Hematopoietic multipotent progenitor cell treated with erythropoietin and hydrocortisone succinate and interleukin-3 and kit ligand, for 4 days (in vitro differentiated cells): ENCODE measurements at places on chromosomes 16 and 17.

- peak; percentile 67 for DNase-seq
Measured at GRCh38 chr16:78942625-78943245, 657.8 kb downstream of the MAF start.

DNA sequence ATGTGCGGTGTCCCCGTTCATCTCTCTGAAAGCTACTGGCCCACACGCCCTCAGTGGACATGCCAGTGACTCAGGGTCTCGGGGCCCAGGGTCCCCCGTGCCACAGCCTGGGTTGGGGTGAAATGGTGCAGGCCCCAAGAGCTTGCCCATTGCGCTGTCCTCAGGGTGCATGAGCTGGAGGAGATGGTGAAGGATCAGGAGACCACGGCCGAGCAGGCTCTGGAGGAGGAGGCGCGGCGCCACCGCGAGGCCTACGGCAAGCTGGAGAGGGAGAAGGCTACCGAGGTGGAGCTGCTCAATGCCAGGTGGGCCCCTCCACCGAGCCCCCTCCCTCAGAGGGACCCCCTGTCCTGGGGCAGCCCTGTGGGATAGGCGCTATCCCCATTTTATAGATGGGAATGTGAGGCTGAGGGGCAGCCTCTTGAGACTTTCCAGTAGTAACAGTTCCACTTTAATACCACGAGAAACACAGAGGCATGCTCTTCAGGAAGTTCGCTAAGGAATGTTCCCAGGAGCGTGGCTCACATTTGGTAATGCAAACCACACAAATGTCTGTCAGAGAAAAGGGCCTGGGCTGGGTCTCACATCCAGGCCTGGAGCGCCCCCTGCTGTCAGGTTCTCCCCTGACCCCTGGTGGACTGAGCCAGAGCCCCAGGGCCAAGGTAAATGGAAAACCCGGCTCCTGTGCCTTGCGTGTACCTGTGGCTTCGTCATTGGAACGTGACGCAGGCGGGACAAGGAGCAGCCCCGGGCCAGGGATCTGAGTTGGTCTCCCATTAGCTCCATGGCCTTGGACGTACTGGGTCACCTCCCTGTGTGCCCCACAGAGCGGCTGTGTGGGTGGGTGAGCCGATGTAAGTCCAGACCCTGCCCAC is 133.7 kb downstream of the RAB11FIP4 start:
- DNase-seq = peak; percentile 89

DNA sequence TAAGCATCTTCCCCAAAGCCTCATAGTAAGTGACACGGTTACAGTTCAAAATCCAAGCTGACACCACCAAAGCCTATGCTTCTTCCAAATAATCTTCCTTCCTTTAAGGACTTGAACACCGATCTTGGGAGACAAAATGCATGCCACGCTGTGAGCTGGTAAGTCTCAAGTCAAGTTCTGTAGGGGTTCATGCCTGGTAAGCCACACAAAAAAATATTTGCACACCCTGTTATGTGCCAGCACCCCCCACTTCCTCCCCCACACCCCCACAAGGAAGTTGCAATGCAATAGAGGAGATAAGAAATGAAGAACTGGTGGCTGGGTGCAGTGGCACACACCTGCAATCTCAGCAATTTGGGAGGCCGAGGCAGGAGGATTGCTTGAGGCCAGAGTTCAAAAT is 5.6 kb downstream of the NOG start:
- peak; percentile 25 for DNase-seq

DNA sequence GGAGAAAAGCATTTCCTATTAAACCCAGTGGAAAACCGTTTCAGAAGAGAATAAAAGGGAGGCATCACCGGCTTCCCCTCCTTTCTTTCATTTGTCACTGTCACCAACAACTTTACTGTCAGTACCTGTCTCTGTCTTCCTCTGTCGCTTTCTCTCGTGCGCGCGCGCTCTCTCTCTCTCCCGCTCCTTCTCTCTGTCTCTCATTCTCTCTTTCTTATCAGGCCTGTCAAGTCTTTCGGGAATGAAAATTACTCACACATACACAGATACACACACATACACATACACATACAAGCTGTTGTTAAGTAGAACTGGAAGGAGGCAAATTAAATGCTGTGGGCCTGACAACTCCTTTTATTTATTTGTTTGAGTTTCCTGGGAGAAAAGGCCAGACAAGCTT is 17.6 kb downstream of the MYOCD start:
- DNase-seq = no peak

DNA sequence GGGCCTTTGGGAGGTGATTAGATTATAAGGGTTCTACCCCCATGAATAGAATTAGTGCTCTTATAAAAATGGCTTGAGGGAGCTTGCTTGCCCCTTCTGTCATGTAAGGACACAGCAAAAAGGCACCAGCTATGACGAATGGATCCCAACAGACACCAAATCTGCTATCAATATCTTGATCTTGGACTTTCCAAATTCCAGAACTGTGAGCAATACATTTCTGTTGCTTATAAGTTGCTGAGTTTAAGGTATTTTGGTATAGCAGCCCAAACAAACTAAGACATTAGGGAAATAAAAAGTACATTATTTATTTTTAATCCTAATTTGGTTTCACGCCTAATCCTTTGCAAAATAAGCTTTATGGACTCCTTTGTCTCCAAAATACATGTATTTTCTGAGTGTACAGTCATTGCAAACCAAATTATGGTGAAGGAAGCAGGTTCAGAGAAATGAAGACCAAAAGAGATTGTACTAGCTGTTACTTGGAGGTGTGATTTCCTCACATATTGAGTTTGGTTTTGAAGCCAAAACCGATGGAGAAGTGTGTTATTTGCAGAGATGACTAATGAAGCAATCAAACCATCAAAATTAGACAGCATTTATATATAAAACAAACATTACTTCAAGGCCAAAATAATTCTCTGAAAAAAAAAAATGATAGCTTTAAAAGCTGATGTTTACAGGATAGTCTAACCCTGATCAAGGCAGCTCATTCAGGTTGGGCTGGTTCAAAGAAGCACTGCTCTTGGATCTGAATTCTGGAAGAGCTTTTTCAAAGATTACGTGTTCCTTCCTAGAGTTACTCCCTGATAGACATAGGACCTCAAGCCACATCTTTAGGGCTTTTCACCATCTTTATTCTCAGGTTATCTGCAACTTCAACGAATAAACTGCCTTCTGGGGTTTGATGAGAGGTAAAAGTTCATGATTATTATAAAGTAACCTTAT is 71.6 kb downstream of the MYO1D start:
- no peak for DNase-seq

DNA sequence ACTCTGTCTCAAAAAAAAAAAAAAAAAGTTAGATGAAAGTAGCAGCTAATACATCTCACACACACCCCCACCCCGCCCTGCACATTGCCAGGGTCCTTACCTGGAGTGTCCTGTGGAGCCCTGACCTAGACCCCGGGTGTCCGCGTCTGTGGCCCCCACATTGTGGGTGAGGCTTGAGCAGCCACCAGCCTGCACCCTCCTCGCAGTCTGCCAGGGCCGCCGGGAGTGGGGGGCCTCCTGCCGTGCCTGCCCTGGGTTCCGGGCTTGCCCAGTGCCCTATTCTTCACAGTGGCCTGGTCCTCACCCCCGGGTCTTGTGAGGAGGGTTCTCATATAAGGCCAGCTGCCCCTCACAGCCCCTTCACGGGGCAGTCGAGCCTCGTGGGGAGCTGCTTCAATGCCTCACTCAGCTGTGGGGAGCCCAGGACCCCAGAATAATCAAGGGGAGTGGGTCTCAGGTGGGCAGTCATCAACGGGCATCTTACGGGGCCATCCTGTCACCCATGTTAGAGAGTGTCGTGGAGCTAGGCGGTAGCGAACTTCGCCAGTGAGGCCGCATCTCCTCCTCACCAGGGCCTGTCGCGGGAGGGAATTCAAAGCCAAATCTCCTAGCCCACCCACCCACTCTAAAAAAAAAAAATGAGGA is 85.9 kb upstream of the CHMP6 start:
- no peak for DNase-seq

DNA sequence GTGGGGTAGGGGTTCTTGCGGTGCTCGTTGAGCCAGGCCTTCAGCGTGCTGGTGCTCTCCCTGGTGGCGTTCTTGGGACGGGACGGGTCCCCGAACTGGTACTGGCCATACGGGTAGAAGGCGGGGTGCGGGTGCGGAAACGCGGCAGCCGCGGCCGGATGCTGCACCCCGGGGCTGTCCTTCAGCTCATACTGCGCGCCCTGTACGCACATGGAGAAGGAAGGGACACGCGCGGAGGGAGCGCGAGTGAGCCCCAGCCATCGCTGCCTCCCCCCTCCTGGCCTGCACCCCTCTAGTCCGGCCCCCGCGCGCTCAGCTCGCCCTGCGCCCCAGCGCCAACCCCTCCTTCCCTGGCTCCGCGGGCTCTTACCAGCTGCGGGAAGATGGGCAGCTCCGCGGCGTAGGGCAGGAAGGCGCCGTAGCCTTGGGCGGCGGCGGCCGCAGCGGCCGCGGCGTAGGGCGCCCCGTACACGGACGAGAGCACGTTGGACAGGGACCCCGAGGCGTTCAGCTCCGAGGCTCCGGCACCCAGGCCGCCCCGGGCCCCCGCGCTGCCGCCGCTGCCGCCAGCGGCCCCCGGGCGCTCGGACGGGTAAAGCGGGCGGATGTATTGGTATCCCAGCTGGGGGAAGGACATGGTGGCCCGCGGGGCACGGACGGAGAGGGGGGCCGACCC is 1.0 kb downstream of the IRX3 start:
- peak; percentile 18 for DNase-seq

GRCh38 chr17:63646488-63646806 is 24.2 kb downstream of the MAP3K3 start:
- no peak for DNase-seq

DNA sequence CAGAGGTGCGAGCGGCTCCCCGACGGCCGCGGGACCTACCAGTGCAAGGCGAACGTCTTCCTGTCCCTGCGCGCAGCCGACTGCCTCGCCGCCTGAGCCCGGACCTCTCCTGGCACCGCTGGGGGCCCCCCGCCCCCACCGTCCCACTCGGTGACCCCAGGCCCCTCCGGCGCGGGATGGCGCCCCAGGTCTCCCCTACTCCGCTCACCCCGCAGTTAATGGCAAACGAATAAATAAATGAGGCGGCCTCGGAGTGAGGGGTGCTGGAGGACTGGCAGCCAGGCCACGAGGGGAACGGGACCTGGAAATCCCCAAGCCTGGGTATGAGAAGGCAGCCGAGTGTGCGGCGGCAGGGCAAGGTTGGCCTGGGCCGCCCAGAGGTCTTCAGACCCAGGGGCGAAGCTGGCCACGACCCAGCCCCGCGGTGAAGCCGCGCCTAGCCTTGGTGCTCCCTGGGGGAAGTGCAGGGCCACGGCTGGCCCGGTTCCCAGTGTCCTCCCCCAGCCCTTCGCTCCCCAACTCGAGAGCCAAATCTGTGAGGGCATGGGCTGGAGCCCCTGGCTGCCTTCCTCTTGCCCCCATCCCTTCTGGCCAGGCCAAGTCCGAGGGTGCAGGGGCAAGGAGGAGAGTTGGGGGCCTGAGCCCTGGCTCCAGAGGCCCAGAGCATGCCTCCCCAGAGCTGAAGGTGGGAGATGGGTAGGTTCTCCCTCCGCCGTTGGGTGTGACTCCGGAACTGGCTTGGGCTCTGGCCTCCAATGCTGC is 796 bp downstream of the NPB start:
- DNase-seq = peak; percentile 41

GRCh38 chr16:55040366-55041086 is 109.9 kb downstream of the IRX5 start:
- DNase-seq = no peak
